ENCODE measurements at places on chromosomes 12 and 14.

- no peak for DNase-seq
Measured at GRCh38 chr12:108335349-108336119, 3.6 kb downstream of the CMKLR1 start.

GRCh38 chr12:125122668-125123067, 57.4 kb downstream of the AACS start:
- DNase-seq, result no peak

- DNase-seq, result no peak
Measured at GRCh38 chr12:118655588-118655987, 279.2 kb downstream of the SUDS3 start.

- DNase-seq, result no peak
Measured at GRCh38 chr14:70955543-70956480, 48.6 kb downstream of the PCNX1 start.

GRCh38 chr14:32744811-32745445, 193.8 kb upstream of the NPAS3 start:
- no peak for DNase-seq

DNA sequence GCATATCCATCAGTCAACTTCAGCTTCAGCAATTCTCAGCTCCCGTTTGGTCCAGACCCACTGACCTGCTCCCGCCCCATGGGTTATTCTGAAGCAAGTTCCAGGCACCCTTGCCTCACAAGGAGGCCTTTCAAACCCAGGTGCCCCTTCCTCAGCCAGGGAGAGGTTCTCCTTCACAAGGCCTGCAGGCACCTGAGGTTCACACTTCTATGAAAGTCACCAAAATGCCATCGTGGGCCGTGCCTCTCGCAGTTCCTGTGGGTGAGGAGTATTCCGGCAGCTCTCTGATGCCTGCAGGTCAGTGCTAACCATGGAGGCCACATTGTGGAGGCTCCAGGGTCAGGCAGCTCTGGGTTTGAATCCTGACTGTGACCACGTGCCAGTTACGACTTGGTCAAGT, 40.2 kb upstream of the BCL7A start:
- no peak for DNase-seq

DNA sequence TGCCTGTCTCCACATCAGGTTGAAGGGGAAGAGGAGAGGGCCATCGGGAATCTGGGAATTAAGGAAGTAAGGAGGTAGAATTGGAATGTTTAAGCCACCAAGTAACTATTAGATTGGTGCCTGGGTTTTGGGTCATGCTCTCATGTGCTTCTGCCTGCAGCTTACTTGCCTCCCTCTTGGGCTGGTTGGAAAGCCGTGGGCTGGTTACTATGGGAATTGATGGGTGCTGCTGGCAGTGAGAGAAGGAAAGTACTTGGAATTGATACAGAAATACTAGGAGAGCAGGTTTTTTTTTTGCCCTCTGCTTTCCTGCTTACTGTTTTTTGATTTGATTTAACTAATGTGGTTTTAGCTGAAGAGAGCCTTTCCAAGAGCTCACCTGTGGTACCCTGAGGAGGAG, 493.5 kb upstream of the RGS6 start:
- no peak for DNase-seq

GRCh38 chr14:72201645-72202044, 269.4 kb downstream of the RGS6 start:
- DNase-seq, result no peak

- DNase-seq, result no peak
Measured at GRCh38 chr14:89252887-89253532, 164.0 kb downstream of the FOXN3 start.

DNA sequence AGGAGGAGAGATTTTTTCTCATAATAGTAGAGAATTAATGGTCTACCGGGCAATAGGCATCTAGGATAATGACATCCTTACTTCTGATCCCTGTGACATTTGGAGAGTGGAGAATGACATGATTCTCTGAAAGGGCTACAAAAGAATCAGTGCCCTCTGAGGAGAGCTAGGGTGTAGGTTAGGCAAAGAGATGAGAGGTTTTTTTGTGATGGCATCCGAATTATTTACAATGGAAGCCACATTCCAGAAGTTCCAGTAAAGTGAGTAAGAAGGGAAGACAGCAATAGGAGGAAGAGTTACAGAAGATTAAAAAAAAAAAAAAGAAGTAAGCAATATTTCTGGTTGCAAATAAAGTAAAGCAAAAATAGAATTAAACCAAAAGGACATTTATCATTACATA, 478.0 kb downstream of the RMST start:
- DNase-seq, result no peak

Data from foreskin melanocyte (primary cell).